Activated CD8-positive, alpha-beta T cell treated with anti-CD3 and anti-CD28 coated beads, Interleukin-2, amount 10 ng/mL, durations not matched to agents 7 days and 5 days (primary cell): ENCODE measurements at places on chromosomes 5 and 9. TPM values are rescaled to one million over a fixed set of nuclear protein-coding genes. Genes with fewer than 3 reads are reported as not detected.

DNA sequence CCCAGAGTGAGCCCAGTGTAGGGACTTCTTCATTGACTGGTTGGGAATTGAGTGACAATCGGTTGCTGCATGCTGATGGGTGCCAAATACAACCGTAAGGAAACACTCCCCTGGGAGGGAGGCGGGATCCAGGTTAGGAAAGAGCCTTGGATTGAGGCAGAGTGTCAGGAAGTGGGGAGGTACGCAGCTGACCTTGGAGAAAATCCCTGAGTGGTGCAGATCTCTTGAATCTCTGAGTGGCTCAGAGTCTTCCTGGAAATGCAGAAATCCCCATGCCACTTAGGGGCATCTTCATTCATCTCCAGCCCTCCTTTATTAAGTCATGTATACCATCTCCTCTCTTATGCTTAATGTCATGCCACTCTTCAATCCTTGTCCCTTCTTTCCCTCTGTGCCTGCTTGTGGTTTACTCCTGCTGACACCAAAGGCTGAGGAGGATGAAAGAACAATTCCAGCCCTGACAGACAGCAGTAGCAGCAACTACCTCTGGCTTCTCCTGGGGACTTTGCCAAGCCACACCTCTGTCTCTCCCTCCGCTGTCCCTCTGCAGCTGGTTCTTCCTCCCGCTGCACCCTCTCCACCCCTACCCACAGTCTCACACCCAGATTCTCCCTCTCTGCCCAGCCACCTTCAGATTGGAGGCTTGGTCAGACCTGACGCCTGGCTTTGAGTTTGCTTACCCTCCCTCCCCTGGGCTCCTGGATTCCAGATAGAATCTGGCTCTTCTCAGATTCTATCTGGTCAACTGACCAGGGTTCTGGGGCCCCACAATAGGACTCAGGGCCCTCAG, 14.1 kb upstream of the LCP2 start:
- H3K4me3 ChIP-seq, result no peak overlapping the region
- H3K27me3 ChIP-seq, result no peaks in the 10 kb centered on the region
- DNase-seq, result no peak
- no peaks in the 10 kb centered on the region for H3K36me3 ChIP-seq

- H3K36me3 ChIP-seq, result peaks cover 42% of the 10 kb centered on the region
- H3K27ac ChIP-seq, result no peak overlapping the region
- no peak for DNase-seq
- H3K4me3 ChIP-seq, result no peak overlapping the region
- no peaks in the 10 kb centered on the region for H3K4me1 ChIP-seq
Measured at GRCh38 chr9:128969491-128969890, 22.0 kb downstream of the NUP188 start.

- H3K4me3 ChIP-seq, result no peak overlapping the region
- DNase-seq, result no peak
- peaks cover 82% of the 10 kb centered on the region for H3K36me3 ChIP-seq
- H3K27ac ChIP-seq, result no peak overlapping the region
- no peaks in the 10 kb centered on the region for H3K27me3 ChIP-seq
- peaks cover 57% of the 10 kb centered on the region for H3K4me1 ChIP-seq
Measured at GRCh38 chr5:32597041-32597629, 11.8 kb downstream of the SUB1 start.

GRCh38 chr5:60960591-60960990, 15.6 kb downstream of the NDUFAF2 start:
- H3K27ac ChIP-seq, result no peak overlapping the region
- H3K4me1 ChIP-seq, result no peaks in the 10 kb centered on the region
- no peak overlapping the region for H3K4me3 ChIP-seq
- DNase-seq, result no peak

GRCh38 chr9:14849851-14850250, 60.4 kb downstream of the FREM1 start:
- H3K27ac ChIP-seq, result no peak overlapping the region
- peaks cover 15% of the 10 kb centered on the region for H3K27me3 ChIP-seq
- no peak overlapping the region for H3K4me3 ChIP-seq
- no peaks in the 10 kb centered on the region for H3K4me1 ChIP-seq
- H3K36me3 ChIP-seq, result no peaks in the 10 kb centered on the region
- DNase-seq, result no peak

DNA sequence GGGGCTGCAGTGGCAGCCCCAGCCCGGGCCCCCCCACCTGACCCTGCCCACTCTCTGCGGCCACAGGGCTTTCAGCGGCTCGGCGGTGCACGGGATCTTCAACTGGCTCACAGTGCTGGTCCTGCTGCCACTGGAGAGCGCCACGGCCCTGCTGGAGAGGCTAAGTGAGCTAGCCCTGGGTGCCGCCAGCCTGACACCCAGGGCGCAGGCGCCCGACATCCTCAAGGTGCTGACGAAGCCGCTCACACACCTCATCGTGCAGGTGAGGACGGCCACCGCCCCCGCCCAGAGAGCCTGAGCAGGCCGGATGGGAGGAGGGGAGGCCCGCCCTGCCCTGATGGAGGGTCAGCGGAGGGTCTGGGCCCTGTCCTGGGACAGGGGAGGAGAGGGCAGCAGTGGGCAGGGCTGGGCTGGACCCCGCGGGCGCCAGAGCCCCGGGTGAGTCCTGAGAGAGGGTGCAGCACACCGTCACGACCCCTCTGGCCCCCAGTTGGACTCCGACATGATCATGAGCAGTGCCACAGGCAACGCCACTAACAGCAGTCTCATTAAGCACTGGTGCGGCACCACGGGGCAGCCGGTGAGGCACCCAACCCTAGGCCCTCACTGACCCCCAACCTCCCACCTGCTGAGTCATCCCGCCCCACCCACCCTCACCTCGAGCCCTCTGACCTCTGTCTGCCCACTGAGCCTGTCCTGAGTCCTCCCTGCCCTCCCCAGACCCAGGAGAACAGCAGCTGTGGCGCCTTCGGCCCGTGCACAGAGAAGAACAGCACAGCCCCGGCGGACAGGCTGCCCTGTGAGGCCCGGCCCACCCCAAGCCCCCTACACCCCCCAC, 2.7 kb downstream of the SLC34A3 start:
- no peaks in the 10 kb centered on the region for H3K36me3 ChIP-seq
- H3K4me3 ChIP-seq, result no peak overlapping the region
- H3K27ac ChIP-seq, result no peak overlapping the region
- peaks cover 3% of the 10 kb centered on the region for H3K27me3 ChIP-seq
- peaks cover 10% of the 10 kb centered on the region for H3K4me1 ChIP-seq

GRCh38 chr9:112072721-112073638, 102.1 kb downstream of the SUSD1 start:
- peaks cover 24% of the 10 kb centered on the region for H3K36me3 ChIP-seq
- no peak for DNase-seq
- H3K4me1 ChIP-seq, result peaks cover 38% of the 10 kb centered on the region
- no peak overlapping the region for H3K4me3 ChIP-seq
- no peaks in the 10 kb centered on the region for H3K27me3 ChIP-seq

DNA sequence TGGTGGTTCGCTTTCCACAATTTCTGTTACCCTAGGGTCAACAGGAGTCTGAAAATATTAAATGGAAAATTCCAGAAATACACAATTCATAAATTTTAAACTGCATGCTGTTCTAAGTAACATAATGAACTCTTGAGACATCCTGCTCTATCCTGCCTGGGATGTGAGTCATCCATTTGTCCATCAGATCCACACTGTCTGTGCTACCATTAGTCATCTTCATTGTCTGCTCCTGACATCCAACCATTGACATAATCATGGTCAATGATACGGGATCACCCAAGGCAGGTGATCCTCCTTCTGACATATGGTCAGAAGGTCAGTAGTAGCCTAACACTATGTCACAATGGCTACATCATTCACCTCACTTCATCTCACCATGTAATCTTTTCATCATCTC, 276.7 kb upstream of the KIF2A start:
- no peak overlapping the region for H3K4me3 ChIP-seq
- DNase-seq, result no peak
- no peak overlapping the region for H3K27ac ChIP-seq
- no peaks in the 10 kb centered on the region for H3K27me3 ChIP-seq
- no peaks in the 10 kb centered on the region for H3K4me1 ChIP-seq

DNA sequence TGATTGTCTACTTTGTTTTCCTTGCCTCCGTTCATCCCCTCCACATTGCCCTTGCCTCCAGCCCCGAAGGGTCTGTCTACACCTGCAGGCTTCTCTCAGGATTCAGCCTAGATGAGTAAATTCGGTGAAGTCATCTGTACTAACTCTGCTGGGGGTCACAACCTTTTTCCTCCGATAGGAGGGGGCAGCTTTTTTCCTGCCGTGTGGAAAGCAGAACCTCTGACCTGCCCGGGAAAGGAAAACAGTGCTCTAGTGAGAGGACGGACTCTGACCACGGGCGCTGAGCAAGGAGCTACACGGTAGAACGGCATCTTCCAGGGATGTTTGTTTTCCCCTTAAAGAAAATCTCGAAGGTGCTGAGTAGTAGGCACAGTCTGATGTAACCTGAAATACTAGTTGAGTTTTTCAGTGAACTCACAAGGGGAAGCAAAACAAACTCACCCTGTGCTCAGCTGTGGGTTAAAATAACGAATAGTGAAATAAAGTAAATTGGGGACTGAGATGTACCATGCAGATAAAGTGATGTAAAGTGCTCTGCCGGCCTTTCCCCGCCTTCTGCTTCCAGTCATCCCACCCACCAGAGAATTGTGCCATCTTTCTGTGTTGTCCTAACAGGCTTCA, 281.8 kb downstream of the AOPEP start:
- no peaks in the 10 kb centered on the region for H3K36me3 ChIP-seq
- no peak for DNase-seq
- H3K4me1 ChIP-seq, result peaks cover 4% of the 10 kb centered on the region
- H3K4me3 ChIP-seq, result no peak overlapping the region

DNA sequence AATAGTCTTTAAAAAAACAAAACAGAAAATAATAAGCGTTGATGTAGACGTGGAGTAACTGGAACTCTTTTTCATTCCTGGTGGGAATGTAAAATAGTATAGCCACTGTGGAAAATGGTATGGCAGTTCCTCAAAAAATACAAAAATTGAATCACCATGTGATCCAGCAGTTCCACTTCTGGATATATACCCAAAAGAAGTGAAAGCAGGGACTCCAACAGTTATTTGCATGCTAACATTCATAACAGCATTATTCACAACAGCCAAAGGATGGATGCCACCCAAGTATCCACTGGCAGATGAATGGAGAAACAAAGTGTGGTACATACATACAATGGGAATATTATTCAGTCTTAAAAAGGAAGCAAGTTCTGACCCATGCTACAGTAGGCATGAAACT, 4.2 kb upstream of the PHF2 start:
- no peak for DNase-seq
- no peak overlapping the region for H3K27ac ChIP-seq
- H3K27me3 ChIP-seq, result no peaks in the 10 kb centered on the region
- peaks cover 25% of the 10 kb centered on the region for H3K4me1 ChIP-seq
- H3K36me3 ChIP-seq, result peaks cover 16% of the 10 kb centered on the region
- H3K4me3 ChIP-seq, result no peak overlapping the region

DNA sequence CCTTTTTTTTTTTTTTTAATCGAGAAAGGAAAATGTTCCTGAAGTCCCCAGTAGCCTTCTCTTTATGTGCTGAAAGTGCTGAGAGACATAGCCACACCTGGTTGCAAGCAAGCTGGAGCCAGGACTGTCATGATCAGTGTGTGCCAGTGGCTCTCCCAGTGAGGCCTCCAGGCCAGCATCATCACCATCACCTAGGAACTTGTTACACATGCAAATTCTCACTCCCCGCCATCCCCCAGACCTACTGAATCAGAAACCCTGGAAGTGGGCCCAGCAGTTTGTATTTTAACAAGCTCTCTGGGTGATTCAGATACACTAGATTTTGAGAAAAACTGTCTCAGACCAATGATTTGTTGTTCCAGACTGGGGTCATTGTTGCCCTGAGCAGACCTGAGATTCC, 181.9 kb upstream of the GLRA1 start:
- H3K4me1 ChIP-seq, result no peaks in the 10 kb centered on the region
- no peak overlapping the region for H3K4me3 ChIP-seq
- no peaks in the 10 kb centered on the region for H3K36me3 ChIP-seq
- H3K27me3 ChIP-seq, result no peaks in the 10 kb centered on the region
- DNase-seq, result no peak

DNA sequence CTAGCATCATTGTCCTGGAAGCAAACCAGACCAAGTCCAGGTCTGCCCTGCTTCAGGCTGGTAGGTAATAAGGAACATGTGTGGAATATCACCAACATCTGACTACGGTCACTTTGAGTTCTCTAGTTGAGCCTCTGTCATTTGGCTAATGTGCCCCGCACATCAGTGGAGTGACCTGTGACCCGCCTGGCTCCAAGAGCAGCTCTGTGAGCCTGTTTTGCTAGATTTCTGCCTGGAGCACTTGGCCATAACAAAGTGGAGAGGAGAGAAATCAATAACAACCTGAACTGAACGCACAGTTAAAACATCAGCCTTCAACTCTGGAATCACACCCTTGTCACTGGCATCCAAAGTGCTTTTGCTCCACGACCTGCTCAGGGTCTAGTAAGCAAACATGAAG, 115.7 kb downstream of the PPP2R2B start:
- DNase-seq, result no peak
- no peak overlapping the region for H3K4me3 ChIP-seq
- H3K4me1 ChIP-seq, result peaks cover 28% of the 10 kb centered on the region
- H3K36me3 ChIP-seq, result peaks cover 2% of the 10 kb centered on the region
- H3K27ac ChIP-seq, result no peak overlapping the region

DNA sequence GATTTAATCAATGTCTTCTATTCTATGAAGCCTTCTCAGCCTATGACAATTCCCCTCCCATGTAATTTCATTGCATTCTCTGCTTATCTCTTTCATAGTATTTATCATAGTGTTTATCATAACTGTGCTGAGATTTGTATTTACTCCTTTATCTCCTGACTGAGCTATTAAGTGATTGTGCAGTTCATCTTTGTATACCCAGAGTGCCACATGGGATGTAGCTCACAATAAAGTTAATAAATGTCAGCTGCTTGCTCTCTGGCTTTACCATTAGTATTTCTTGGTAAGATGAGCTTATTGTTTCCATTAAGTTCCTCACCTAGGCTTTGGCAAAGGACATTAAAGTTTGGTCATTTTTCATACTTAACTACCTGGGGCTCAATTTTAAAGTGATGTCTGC, 275.1 kb upstream of the MPDZ start:
- no peak overlapping the region for H3K4me3 ChIP-seq
- H3K27me3 ChIP-seq, result no peaks in the 10 kb centered on the region
- no peak overlapping the region for H3K27ac ChIP-seq

The SLC36A2 gene
- not detected for total RNA-seq

The SLC45A2 gene
- total RNA-seq, result 0.34 TPM

The NEUROG1 gene
- not detected for total RNA-seq

The FOXI1 gene
- total RNA-seq, result not detected

The IL17B gene
- not detected for total RNA-seq

The FOXB2 gene
- total RNA-seq, result not detected

The CDX1 gene
- total RNA-seq, result not detected

The NR2F1-AS1 gene
- not detected for total RNA-seq

The PRDM9 gene
- total RNA-seq, result not detected
